ENCODE measurements at places on chromosomes 1 and 21.

DNA sequence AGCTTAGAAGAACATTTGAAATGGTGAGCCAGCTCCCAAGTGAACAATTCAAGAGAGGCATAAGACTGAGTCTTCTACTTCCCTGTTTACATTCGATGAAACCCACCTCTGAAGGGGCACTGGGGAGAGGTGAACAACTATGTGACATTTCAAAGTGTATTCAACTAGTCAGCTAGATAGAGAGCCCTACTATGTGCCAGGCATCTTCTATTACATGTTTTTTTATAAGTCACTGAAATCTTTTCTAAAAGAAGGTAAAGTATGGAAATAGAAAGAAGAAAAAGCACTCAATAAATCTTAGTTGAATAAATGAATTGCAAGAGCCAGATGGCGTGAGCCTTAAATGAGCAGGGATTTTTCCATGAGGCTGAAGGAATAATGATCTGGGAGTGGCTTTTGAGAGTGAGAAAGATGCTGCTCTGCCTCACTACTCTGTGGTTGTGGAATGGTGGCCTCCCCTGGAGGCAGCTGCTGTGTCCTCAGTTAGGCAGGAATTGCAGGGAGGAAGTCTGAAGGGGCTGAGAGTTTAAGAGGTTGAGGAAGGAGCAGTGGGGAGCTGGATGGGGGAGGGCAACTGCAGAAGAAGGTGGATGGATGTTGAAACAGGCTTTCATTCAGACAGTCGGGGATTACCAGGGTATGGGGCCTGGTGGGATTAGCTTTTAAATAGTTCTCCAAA lies 10.4 kb upstream of the PTPRF start:
- DNase-seq, result no peak

DNA sequence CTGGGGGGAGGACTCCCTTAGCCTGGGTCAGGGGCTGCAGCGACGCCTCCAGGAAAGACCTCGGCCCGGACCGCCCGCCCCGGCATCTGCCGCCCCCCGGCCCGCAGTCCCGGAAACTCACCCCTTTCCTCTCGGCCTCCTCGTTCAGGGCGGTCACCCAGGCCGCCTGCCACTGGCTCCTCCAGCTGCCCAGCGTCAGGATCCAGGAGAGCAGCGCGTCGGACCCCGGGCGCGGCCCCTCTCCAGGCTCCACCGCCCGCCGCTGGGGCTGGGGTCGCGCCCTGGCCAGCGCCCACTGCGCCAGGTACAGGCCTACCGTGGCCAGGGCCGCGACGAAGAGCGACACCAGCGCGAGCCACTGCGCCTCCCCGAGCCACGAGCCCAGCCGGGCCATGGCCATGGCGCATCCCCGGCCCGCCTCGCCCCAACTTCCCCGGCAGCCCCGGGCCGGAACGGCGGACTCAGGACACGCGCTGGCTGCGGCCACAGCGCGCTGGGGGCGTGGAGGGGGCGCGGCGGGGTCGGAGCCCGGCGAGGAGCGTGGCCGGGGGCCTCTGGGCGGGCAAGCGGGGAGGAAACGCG lies 478 bp downstream of the C2CD2 start:
- no peak for DNase-seq

DNA sequence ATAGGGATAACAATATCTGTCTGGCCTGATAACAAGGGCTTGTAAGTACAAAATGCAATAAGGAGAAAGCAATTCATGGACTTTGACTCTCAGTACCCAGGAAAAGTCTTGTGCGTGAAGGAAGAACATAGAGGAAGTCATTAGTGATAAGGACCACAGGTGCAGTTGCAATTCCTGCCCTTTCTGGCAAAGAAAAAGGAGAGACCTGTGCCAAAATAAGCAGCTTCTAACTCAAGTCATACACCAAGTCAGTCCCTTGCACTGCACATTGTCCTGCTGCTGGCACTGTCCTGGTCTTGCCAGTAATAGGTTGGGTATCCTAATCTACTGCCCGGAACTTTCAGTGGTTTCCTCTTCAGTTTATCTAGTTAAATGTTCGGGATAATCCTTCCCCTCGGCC lies 14.8 kb upstream of the SOD1 start:
- no peak for DNase-seq

- DNase-seq, result no peak
Measured at GRCh38 chr1:107149946-107150345, 9.1 kb downstream of the NTNG1 start.

DNA sequence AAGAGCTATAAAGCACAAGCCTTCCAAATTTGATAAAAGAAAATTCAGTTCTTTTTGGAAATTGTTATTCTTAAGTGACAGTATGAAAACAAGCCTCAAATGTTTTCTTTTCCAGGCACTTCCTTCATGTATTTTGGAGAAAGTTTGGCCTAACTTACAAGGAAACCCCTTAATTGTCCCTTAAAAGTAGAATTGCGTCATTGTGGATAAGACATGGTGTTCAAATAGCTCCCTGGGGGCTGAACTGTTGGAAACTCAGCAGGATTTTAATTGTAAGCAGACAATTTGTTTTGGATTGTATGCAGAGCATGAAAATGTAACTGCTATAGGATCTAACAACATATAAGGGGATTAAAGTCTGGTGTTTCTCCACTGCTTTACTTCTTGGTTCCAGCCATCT lies 35.4 kb upstream of the FGGY start:
- no peak for DNase-seq

- no peak for DNase-seq
Measured at GRCh38 chr1:189834813-189835212, 642.9 kb downstream of the BRINP3 start.

GRCh38 chr1:46281021-46281420 lies 22.4 kb downstream of the LRRC41 start:
- DNase-seq, result no peak

DNA sequence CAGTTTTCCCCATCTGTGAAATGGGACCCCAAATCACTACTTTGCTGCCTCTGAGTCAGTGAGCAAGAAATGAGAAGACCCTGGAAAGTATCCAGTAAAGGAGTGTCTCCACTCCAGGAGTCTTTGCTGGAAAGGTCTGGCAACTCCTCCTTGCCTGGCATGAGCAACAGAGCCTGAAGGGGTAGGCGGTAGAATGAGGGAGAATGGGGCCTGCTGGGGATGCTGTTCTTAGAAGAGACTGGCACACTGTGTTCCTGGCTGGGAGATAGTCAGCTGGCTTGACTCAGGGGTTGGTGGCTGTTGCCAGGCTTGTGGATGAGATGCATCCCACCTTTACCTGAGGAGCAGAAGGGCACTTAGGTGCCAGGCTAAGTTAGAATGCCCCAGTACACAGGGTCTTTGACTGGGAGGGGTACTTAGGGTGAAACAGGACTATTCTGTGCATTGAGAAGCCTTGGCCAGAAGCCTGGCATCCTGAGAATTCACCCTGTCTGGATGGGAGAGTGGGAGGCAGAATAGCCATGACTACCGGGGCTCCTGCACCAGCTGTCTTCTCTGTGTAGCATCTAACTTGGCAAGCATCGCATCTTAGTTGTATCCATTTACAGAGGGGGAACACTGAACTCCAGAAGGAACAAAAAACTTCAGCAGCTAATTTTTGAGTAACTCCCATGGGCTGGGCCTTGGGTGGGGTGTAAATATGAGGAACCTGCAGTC lies 2.5 kb downstream of the MFSD2A start:
- no peak for DNase-seq

- no peak for DNase-seq
Measured at GRCh38 chr1:89880679-89881078, 59.8 kb downstream of the LRRC8D start.

DNA sequence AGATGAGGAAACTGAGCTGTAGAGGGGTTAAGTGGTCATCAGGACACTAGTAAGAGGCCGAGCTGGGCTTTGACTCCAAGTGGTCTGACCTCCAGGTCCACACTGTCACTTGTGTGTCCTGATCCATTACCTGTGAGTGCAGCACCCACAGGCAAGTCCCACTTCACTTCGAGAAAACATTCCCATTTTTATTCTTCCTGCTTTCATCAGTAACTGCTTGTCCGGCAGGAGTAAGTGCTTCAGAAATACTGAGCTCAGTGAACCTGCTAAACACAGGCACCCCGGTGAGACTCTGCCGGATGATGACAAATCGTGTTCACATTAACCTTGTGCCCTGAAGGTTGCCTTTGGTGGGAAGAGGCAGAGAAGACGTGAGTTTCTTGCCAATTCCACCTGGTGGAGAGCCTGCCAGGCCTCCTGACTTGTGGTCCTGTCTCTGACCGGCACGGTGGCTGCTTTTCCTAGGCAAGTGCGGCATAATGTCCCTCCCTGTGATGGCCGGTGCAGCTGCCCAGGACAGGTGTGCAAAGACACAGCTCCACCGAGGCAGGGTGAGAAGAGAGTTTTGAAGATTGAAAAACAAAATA lies 29.4 kb downstream of the ZBTB18 start:
- no peak for DNase-seq

DNA sequence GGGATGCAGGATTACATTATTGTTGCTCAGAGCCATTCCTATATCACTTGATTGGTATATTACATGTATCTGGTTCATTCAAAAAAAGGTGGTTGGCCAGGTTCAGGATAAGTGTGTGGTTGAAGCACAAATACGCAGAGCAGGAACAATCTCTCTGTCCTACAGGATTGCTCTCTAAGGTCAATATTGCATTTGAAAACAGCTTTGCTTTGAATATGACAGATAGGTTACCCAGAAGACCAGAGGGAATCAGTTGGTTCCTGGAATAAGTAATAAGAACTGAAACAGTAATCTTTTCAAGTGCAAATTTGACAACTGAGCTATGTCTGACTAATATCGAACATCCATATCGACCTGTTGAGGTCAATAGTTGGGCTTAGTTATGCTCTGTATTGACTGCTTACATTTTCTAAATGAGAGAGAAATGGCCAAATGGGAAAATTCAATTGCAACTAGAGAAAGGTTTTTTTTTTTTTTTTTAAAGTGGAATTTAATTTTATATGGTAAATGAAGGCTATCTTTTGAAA lies 176.8 kb downstream of the ATP6V1G3 start:
- DNase-seq, result no peak

DNA sequence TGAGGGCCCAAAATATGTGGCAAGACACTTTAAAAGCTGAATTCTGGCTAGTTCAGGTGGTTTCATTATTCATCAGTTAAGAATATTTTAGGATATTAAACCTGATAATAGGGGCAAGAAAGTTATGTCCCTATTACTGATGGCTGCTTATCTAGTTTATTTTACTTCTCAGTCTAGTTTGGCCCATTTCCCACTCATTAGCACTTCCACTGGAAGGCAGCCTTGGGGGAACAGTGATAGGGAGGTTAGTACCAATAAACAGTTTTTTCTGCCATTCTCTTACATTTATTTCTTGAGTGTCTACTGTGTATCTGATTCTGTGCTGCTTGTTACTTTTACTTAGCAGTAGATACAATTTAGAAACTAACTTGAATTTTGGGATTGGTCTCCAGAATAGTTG lies 9.0 kb downstream of the PPP1R12B start:
- no peak for DNase-seq

- DNase-seq, result no peak
Measured at GRCh38 chr1:92461364-92462097, 25.2 kb downstream of the GFI1 start.

- no peak for DNase-seq
Measured at GRCh38 chr1:229478852-229479251, 29.3 kb downstream of the NUP133 start.

DNA sequence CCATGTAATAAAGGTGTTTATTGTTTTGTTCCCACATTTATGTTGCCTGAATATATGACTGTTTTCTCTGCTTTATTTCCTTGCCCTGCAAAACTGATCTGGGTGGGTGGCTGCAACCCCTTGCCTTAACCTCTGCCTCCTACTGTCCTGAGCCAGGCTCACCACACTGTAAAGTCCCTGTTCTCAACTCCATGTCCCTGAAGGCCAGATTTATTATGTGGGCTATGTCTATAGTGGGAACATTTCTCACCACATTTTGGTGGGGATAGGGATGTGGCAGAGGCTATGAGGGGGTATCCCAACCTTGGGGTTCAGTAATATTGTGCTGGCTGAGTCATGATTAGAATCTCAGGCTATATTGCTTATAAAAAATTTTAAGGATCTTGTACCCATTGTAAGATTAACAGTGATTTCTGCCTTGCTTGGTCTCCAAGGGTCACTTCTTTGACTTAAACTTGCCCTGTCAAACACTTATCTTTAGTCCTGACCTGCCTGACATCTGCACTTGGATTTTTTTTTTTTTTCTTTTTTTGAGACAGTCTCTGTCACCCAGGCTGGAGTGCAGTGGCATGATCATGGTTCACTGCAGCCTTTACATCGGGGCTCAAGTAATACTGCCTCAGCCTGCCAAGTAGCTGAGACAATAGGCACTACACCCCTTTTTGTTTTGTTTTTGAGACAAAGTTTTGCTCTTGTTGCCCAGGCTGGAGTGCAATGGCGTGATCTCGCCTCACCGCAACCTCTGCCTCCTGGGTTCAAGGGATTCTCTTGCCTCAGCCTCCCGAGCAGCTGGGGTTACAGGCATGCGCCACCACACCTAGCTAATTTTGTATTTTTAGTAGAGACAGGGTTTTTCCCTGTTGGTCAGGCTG lies 3.6 kb downstream of the RPS8 start:
- no peak for DNase-seq

GRCh38 chr1:246683521-246683920 lies 40.7 kb upstream of the SCCPDH start:
- DNase-seq, result no peak

DNA sequence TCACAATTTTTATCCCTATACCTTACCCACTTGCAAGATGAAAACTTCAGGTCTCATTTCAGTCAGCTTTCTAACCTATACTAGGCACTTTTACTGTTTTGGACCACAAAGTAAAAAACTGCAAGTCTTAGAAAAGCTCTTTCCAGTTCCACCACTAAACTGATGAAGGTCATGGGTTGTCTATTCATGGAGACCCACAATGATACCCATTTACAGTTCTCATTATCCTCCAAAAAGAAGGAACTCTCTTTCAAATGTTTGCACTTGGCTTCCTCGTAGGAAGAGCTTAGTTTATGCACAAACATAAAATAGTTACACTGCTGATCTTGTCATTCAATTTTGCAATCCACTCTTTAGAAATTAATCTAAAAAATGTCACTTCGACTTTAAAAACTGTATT lies 9.3 kb downstream of the ZNF281 start:
- DNase-seq, result no peak

DNA sequence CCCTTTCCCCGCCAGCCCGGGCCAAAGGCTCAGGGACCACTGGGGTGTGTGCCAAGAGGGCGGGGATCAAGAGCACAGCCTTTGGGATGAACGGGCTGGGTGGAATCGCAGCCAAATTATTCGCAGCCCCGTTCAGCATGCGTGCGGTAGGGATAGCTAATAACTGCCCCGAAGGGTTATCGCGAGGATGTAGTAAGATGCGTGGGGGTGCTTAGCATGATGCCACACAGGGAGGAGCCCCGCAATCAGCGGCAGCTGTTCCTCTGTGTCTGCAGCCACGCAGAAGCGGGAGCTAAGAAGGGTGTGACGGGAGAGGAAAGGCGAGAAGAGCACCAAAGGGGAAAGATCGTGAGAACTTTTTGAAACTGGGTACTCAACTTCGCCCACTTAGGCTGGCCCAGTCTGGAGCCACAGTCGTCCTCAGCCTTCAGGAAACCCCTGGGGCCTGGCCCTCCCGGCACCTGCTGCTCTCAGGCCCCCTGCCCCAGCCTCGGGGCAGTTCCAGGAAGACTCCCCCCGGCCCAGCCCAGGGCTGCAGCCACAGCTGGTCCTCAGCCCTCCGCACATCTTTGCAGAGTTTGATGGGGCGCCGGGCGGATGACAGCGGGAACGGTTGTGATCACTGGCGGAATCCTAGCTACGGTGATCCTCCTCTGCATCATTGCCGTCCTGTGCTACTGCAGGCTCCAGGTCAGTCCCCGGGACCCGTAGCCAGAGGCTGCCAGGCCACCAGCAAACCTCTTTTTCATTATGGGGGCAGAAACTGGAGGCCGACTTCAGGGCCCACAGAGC lies 64.9 kb downstream of the TOR1AIP2 start:
- DNase-seq, result no peak

Data from stimulated activated CD8-positive, alpha-beta memory T cell treated with anti-CD3 and anti-CD28 coated beads, Interleukin-15, amount 100 ng/mL, for 48 hours (primary cell).